Spinal cord (tissue), 10 donors: ENCODE measurements at places on chromosomes 16 and 17. TPM values are rescaled to one million over a fixed set of nuclear protein-coding genes. Genes with fewer than 3 reads are reported as not detected.

GRCh38 chr17:80861418-80861815 is 130.2 kb upstream of the CHMP6 start:
- H3K27ac ChIP-seq, result no peak overlapping the region
- H3K4me3 ChIP-seq, result no peak overlapping the region
- peaks cover 43% of the 10 kb centered on the region for H3K4me1 ChIP-seq
- no peaks in the 10 kb centered on the region for H3K27me3 ChIP-seq

GRCh38 chr17:34582185-34582900 is 3.0 kb downstream of the TMEM132E start:
- H3K27me3 ChIP-seq, result peaks cover 58% of the 10 kb centered on the region
- H3K27ac ChIP-seq, result no peak overlapping the region
- H3K36me3 ChIP-seq, result no peaks in the 10 kb centered on the region
- H3K4me3 ChIP-seq, result peak overlapping the region; percentile 37
- no peak for DNase-seq

Gene TPSB2
- not detected for total RNA-seq

DNA sequence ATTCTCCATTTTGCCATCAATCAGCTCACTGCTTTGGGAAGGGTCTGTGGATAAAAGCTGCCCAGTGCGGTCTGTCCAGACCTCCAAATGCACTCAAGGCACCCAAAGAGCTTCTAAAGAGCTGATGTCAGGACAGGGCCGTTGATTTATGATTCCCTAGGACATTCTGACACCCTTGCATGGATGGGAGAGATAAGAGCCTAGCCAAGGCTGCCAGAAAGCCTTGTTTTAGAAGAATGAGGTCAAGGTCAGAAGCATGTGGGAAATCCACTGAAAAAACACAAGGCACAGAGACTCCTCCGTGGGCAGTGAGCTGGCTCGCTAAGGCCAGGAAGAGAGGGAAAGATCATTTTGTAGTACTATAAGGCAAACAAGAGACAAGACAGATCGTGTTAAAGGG is 214.0 kb downstream of the CDH11 start:
- no peak for DNase-seq
- H3K4me3 ChIP-seq, result no peak overlapping the region
- H3K36me3 ChIP-seq, result no peaks in the 10 kb centered on the region

DNA sequence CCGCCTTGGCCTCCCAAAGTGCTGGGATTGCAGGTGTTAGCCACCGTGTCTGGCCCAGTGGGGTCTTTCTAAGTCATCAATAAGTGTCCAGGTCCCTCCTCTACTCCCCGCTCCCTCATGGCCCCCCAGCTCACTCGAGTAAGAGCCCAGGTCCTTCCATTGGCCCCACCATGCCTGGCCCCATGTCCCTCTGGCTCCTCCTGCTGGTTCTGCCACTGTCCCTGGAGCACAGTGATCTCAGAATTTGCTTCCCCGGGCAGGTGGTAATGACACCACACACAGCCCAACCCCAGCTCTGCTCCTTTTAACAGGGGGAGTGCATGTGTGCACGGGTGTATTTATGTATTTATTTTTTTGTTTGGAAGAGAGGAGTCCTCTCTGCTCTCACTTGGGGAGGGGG is 19.6 kb downstream of the MGAT5B start:
- H3K4me1 ChIP-seq, result peaks cover 41% of the 10 kb centered on the region
- H3K4me3 ChIP-seq, result no peak overlapping the region
- H3K27ac ChIP-seq, result no peak overlapping the region
- no peak for DNase-seq
- H3K27me3 ChIP-seq, result no peaks in the 10 kb centered on the region
- H3K36me3 ChIP-seq, result peaks cover 64% of the 10 kb centered on the region

Gene GNG13
- total RNA-seq, result 0.30 TPM
